ENCODE measurements at places on chromosomes 12 and 14.

DNA sequence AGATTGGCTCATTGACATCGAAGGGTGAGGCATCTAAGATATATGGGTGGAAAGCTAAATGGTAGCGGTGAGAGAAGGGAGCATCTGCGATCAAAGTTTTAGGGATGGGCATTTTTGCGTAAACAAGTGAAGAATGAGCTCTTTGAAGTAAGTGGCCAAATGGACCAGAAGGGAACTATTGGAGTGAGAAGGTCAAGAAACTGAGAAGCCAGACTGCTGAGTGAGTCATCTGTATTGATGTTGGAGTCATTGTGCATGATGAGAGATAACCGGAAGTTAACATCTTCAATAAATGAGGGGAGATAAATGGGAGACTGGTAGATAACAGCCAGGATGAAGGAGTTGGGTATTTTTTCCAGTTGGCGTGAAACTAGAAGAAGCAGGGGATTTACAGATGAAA is 271.9 kb upstream of the PDE3A start:
- DNase-seq, result no peak

- DNase-seq, result no peak
Observed at GRCh38 chr14:71290960-71291466, 383.8 kb downstream of the PCNX1 start.

DNA sequence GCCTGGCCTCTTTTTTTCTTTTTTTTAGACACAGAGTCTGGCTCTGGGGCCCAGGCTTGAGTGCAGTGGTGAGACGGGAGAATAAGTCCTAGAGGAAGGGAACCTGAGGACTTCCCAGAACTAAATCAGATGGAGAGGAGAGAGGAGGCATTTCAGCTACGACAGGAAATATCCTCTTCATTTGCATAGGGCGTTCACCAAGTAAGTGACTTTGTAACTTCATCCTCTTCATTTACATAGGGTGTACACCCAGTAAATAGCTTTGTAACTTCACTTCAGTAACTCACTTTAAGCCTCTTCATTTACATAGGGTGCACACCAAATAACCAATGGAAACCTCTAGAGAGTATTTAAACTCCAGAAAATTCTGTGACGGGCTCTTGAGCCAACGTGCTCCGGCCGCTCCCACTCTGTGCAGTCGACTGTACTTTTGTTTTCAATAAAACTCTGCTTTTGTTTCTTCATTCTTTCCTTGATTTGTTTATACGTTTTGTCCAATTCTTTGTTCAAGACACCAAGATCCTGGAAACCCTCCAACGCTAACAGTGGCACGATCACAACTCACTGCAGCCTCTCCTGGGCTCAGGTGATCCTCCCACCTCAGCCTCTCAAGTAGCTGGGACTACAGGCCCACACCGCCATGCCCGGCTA is 21.4 kb upstream of the ANKRD9 start:
- DNase-seq, result peak; percentile 34

DNA sequence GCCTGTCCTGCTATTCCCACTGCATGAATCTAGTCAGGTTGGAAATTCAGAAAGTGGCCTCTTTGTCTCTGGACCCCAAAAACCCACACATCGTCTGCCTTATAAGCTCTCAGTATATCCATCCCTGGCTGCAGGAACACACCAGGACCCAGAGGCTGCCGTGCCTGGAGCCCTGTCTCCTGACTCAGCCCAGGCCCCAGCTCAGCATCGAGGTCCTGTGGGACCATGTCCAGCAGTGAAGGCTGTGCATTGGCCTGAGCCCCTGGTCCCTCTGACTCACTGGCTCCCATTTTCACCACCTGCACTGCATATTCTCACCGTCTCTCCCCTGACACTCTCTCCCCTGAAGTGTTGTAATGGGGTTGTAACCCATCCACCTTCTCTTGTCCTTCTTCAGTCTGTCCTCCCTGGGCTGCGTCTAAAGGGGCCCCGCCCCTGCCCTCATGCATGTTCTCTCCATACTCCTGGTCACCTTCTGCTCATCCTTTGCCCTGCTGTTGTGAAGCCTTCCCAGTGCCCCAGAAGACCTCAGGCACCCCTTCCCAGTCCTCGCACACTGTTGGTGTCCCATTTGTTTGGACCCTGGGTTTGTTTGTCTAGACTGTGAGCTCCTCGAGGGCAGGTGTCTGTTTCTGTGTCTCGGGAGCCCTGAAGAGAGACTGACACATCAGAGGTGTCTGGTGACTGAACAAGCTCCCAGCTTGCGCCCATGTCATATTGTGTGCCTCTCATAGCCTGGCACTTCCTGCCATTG is 43.8 kb downstream of the EVL start:
- DNase-seq, result no peak

DNA sequence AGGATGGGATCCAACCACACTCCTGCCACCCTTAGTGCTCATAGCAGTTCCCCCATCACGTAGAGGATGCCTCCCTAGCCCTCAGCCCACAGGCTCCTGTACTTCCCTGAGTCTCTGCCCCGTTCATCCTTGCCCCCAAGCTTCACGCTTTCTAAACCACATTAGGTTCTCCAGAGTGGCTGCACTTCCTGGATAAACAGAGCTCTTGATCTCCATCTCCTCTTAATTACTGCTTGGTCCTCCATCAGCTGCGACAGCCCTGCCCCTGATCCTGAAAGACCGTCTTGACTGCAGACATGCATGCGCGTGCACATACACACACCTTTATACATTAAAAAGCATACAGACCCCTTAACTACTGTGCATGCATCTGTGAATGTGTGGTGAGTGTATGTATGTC is 530.0 kb downstream of the BCL11B start:
- DNase-seq, result no peak

GRCh38 chr12:6834873-6835272 is 5.9 kb upstream of the GNB3 start:
- no peak for DNase-seq

DNA sequence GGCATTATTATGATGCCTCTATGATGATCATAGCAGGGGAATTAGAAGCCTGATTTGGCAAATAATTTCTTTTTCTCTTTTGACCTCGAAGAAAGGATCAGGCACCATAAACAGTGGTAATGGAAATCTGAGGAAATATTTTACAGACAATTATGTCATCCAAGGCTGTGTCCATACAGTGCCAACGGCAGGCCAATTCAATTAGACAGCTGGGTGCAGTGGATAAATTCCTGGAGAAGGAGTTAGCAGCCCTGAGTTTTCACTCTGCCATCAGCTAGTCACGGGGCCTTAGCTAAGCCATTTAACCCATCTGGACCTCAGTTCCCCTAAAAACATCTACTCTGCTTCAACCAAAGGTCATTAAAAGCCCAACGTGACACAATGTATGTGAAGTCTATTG is 4.1 kb downstream of the TPH2 start:
- no peak for DNase-seq

DNA sequence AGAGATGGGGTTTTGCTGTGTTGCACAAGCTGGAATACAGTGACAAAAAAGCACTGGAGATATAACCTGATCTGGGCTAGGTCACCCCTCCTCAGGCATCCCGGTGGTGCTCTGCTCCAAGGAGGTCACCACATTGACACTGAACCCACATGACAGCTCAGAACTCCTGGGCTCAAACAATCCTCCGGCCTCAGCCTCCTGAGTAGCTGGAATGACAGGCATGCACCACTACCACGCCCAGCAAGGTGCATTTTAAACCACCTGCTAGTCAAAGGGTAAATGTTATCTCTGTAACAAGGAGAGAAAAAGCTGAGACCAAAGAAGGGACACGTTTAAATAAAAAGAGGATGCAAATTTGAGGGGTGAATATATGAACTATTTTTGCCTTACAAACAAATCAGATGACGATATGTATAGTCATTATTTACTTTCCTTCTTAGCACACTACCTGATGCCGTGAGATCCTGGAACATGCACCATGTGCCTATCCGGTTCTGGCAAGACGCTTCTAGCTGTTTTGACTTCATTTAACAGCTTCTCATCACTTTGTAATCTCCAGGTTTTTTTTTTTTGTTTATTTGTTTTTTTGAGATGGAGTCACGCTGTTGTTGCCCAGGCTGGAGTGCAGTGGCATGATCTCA is 135.1 kb downstream of the PPM1H start:
- DNase-seq, result no peak

DNA sequence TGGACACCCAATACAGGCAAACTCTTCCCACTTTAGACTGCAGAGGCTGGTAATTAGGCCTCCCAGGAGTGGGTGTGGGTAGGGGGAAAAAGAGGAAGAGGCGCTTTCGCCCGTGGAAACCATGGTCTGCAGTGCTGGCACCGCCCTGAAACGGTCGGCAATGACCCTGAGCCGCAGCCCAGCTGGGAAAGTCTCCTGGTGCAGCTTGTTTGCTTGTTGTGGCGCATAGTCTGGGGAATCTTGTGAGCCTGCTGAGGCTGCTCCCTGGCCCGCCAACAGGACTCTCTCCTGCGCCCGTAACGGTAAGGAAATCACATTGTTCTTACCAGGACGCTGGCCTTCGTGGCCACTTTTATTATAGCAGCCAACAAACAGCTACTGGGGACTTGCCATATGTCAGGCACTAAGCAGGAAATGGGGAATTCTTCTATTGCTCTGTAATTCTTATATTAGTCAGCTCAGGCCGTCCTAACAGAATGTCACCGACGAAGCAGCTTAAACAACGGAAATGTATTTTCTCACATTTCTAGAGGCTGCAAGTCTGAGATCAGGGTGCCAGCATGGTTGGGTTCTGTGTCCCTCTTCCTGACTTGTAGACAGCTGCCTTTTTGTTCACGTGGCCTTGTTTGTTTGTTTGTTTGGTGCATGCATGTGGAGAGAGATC is 52.5 kb upstream of the RIN3 start:
- DNase-seq, result peak; percentile 22

- DNase-seq, result no peak
Observed at GRCh38 chr14:25010471-25010870, 39.5 kb downstream of the STXBP6 start.

- peak; percentile 91 for DNase-seq
Observed at GRCh38 chr12:67647799-67648520, 585 bp upstream of the DYRK2 start.

DNA sequence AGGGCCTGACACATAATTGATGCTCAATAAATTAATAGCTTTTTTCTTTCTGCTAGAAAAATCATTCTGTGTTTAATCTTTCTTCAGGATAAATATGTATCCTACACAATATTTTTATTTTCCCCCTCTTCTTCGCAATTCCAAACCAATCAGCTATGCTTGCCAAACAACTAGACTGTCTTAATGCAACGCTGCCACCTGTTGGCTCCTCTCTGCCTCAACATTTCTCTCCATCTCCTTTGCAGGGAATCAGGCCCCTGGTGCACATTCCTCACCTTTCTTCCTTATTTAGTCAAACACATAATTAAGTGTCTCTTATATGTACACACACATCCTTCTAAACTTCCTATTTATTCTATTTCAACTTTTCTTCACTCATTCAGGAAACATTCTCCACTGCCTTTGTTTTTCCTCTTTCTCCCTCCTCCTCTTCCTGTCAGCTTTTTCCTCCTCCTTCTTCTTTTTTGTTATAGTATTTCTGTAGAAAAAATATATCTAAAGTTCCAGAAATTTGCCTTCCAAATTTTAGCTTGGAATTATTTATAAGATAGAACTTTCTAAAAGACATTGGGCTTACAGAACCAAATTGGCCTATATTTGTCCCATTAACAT is 406.0 kb downstream of the PRKD1 start:
- DNase-seq, result no peak

DNA sequence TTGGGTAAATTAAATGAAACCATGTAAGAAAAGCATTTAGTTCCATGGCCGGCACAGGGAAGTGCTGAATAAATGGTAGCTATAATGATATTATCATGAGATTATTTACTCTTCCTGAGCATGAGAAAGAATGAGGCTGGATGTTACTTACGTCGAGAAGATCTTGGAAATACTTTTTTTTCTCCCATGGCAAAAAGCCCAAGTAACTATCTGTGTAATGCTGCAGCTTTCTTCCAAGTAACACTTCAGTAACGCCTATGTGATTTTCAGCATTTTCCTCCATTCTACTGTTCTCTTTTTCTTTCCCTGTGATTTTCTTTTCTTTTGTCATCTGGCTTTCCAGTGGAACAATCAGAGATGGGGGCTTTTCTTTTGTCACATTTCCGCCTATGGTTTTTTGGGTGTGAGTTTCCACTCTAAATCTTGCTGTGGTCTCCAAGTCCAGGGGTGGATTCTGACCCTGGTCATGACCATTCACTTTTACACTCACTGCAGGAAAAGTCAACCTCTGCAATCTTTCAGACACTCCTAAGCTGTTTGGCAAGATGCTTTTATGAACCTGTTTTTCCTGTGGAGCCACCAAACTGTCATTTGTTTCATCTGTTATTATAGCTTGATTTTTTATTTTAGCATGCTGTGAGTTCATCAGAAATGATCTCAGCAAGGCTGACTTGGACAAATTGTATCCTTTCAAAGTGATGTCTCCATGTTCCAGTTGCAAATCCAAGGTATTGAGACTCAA is 25.0 kb upstream of the SYCP3 start:
- no peak for DNase-seq

DNA sequence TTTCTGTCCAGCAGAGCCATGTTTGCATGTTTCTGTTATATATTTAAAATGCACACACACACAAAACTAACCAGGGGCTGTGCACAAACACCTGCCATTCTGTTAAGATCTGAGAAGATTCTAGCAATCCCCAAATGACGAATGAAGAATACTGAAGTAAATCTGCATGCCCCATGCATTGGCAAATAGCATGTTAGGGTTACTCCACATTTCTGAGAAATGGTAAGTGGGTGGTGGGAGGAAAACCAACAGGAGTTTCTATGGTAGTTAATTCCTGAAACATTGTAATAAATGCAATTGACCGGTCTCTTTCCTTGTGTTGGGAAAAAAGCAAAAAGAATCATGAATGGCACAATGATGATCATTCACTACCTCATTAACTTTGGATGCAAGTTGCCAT is 318.0 kb downstream of the BCAT1 start:
- no peak for DNase-seq

GRCh38 chr12:39102474-39103209 is 197.3 kb upstream of the CPNE8 start:
- DNase-seq, result no peak

DNA sequence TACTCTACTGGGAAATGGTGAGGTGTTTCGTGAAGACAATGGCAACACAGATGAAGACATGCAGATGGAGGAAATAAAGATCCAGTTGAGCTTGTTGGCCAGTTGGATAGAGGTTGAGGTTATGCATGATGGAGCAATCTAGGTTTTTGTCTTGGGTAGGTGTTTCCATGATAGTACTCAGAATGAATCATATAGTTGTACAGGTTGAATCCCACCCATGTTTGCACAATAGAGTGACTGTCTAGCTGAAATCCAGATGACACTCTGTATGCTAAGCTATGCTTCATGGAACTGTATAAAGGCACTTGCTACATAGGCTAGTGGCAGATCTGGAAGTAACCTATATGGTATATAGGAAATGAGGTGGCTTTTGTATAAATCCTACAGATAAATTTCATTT is 264.9 kb downstream of the NAV3 start:
- no peak for DNase-seq

- no peak for DNase-seq
Observed at GRCh38 chr12:70929029-70929428, 8.5 kb upstream of the PTPRR start.

Measured in left colon (tissue), 2 donors.